ENCODE measurements at places on chromosomes 7 and 10.
A peak's percentile ranks its signal among the peaks of the same experiment; 100 is the strongest.

- DNase-seq, result no peak
These were observed 17.8 kb downstream of the GRK5 start for GRCh38 chr10:119225083-119225658.

GRCh38 chr10:90197766-90198165 lies 496.4 kb downstream of the KIF20B start:
- peak; percentile 75 for DNase-seq

- no peak for DNase-seq
These were observed 148.9 kb upstream of the CDK1 start for GRCh38 chr10:60629332-60629731.

DNA sequence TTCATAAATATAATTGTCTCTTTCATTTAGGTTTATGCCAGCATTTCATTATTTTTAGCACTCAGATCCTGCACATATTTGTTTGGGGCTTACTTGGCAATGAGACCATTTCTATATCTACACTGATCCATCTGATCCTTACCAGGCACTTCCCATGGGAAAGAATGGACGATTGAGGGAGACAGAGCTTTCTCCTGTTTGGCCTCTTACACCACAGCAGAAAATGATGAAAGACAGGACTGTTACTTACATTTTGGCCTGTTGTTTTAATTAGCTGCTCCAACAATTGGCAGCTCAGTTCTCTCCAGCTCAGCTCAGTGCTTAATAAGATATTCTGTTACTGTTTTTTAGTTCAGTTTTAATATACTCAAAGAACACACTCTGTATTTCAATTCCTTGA lies 77.6 kb upstream of the RSU1 start:
- DNase-seq, result no peak

GRCh38 chr10:96376483-96376882 lies 17.7 kb upstream of the OPALIN start:
- DNase-seq, result no peak

DNA sequence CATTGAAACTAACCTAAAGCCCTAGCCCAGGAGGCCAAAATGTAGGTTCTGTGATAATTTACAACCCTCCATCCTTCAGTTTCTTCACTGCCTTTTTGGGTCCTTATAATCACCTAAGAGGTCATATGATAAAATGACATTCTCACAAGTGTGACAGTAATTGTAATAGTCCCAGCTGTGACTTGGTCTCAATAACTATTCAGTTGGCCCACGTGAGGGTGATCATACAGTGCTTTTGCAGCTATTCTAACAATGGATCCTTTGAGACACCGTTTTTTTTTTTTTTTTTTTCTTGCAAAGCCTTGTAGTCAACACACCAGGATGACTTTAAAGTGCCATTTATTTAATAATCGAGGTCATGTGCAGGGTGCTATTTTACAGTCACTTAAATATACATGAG lies 760.0 kb downstream of the PHTF2 start:
- no peak for DNase-seq

GRCh38 chr10:62073429-62073828 lies 171.9 kb downstream of the ARID5B start:
- no peak for DNase-seq

GRCh38 chr7:50358041-50358705 lies 53.7 kb downstream of the IKZF1 start:
- DNase-seq, result no peak

DNA sequence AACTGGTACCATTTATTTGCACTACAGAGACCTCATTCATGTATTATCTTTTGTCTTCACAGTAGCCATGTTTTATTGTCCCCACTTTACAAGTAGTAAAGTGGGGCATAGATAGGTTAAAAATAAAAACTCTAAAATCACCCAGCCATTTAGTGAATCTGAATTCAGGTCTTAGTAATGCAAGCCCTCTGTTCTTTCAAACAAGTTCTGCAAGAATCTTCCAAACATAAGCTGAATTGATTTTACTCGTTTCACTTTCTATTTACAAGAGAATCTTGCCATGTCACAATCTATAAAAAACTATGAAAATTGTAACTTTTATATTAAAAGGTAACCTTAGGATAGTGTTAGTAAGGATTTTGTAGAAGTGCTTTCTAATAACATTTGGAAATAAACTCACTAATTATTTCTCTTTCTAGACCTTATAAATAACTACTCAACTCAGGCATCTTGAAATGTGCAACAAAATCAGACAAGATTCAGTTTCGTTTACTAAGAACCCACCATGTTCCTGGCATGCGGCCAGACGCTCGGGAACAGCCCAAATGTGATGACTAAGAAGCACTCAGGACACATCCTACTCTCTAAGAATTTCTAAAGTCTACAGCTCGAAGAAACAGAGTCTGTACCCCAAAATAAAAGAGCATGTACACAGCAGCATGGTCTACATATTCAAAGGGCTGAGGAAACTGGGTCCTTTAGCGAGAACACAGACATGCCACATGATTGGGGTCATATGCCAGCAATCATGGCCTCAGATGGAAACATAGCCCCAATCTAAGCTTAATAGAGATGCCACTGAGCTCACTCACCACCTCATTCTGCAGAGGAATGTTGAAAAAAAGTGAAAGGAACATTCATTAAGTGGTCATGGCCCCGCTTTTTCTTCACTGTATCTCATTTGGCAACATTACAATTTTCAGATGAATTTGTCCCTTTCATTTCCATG lies 167.6 kb downstream of the AMPH start:
- peak; percentile 81 for DNase-seq

DNA sequence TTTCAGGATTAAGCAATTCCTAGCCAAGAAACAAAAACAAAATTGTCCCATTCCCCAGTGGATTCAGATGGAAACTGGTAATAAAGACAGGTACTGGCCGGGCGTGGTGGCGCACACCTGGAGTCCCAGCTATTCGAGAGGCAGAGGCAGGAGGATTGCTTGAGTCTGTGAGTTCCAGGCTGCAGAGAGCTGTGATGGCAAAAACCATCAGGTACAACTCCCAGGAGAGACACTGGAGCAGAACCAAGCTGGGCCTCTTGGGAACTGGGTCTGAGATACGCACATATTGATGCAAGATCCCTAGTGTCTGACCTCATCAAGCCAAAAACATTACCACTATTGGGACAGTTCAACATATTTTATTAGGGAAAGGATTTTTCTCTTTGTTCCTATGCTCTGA lies 84.0 kb upstream of the ANLN start:
- no peak for DNase-seq

- DNase-seq, result no peak
These were observed 14.0 kb downstream of the SLC16A9 start for GRCh38 chr10:59695637-59696036.

GRCh38 chr7:82018226-82018625 lies 248.4 kb upstream of the HGF start:
- DNase-seq, result no peak

DNA sequence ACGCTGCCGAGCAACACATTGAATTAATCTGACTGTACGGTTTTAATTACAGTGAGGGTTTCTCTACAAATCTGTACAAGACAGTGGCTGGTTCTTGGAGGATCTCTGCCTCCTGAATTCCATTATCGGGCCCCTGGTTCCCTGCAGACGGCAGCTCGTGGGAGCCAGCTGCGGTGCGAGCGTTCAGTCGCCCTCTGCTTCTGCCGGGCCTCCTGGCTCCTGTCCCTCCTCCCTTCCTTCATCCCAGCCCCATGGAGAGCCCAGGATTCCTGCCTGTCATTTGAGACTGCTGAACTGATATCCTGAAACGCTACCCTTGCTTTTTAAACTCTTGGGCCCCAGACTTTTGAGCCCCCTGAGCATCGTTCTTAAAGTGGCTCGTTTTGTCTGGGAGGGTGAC lies 6.6 kb upstream of the DLX6 start:
- DNase-seq, result no peak

DNA sequence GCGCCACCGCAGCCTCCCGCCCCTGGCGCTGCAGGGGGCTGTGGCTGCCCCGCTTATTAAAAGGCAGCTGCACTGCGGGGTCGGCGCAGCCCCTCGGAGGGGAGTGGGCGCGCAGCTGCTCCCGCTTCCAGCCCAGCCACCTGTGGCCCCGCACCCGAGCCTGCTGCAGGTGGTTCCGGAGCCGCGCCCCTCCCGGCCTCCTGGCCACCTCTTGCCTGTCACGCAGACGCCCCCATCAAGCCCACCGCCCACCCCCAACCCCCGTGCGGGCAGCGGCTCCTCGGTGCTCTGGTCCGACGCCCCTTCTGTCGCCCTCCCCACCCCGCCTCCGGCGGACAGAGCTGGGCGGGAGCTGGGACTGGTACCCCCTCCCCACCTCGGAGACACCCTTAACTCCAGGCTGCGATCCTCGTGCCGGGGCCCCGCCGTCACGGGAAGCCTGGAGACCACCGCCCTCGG lies 549 bp downstream of the CALY start:
- no peak for DNase-seq

Data from iris pigment epithelial cell (primary cell).